Ascending aorta (tissue), 2 donors: ENCODE measurements at places on chromosomes 5 and 9. TPM values are rescaled to one million over a fixed set of nuclear protein-coding genes. Genes with fewer than 3 reads are reported as not detected.

DNA sequence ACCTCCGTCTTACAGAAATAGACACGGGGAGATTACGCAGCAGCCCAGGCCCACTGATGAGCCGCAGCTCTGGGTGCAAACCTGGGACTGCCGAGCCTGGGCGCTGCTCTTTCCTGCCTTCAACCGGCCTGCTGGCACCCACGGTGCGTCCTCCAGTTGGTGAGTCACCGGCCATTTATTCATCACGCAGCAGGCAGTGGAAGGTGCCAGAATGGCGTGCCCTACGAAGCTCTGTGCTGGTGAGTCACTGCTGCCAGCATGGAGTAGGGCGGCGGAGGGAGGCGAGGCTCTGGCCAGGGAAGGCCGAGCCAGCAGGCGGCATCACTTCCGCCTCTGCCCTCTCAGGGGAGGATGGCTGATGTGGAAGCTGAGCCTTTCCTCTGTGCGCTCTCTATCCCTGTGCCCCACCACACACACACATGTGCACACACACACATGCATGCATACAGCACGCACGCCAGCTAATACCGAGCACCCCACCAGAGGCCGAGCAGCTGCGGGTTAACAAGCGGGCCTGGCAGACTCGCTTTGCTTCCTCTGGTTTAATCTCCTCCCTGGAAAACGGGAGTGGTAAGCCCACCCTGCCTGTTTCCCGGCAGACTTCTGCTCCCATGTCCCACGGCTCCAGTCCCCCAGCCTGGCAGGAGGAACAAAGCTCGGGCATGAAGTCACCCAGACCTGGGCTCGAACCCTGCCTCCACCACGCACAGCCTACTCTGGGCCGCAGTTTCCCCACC, 39.2 kb downstream of the OLFM1 start:
- H3K27me3 ChIP-seq: no peaks in the 10 kb centered on the region
- no peak overlapping the region for H3K4me3 ChIP-seq
- no peaks in the 10 kb centered on the region for H3K4me1 ChIP-seq

GRCh38 chr5:108711898-108712297, 35.8 kb upstream of the FER start:
- no peaks in the 10 kb centered on the region for H3K27me3 ChIP-seq
- no peaks in the 10 kb centered on the region for H3K36me3 ChIP-seq
- no peak overlapping the region for H3K4me3 ChIP-seq

DNA sequence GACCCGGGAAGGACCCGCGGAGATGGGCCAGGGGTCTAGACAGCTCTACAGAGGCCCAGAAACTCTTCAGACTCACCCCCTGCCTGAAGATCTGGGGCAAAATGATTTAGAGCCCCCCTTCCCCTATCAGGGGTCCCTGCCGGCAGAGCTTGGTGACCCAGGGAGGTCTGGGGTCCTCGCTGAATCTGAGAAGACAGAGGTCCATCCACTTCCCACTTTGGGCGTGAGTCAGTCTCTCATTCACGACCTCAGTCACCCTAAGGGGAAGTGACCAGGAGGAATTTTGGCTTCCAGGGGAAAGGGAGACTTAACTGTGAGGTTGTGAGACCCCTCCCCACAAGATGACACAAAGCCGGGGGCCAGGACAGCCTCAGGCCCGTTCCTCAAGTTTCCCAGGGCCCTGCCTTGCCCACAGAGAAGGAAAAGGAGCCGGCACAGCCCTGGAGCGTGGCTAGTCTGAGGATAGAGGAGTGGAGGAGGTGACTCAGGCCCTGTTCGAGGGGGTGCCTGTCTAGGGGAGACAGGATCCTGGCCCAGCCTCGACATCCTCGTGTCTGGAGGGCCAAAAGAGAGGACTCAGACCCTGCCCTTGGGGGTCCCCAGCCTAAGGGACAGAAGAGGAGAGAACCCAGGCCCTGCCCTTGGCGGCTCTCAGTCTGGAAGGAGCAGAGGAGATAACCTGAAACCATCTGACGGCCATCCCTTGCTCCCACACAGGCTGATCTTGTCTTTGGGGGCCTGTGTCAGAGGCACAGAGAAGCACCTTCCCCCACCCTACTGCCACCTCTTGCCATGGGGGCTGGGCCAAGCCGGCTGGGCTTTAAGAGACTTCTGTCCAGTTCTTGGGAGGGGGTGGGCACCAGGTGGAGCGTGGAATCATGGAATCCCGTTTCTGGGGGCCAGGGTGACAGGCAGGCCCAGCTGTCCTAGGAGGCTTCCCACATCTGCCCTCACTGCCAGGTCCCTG, 889 bp downstream of the PDLIM4 start:
- H3K27me3 ChIP-seq: no peaks in the 10 kb centered on the region
- peak overlapping the region; percentile 81 for H3K4me3 ChIP-seq
- DNase-seq: no peak
- H3K36me3 ChIP-seq: no peaks in the 10 kb centered on the region
- H3K27ac ChIP-seq: peak overlapping the region; percentile 98

DNA sequence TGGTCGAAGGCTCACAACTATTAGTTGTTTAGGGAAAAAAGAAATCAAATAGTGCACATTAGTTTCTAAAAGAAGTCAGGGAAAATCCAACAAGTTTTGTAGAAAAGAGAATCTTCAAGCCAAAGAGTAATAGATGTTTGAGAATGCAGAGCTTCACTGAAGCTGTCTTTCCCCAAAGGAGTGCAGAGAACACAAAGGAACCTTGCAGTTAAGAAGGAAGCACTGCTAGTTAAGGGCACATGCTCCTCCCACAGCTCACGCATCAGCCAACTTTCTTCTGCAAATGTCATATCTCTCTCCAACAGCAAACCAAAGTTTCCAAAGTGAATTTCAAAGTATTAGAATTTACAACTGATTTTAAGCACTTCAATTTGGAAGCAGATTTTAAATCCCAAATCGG, 116.4 kb upstream of the FST start:
- DNase-seq: no peak
- H3K4me3 ChIP-seq: no peak overlapping the region
- H3K27ac ChIP-seq: no peak overlapping the region
- H3K4me1 ChIP-seq: peaks cover 20% of the 10 kb centered on the region
- no peaks in the 10 kb centered on the region for H3K36me3 ChIP-seq

- H3K4me1 ChIP-seq: no peaks in the 10 kb centered on the region
- no peaks in the 10 kb centered on the region for H3K36me3 ChIP-seq
- no peak overlapping the region for H3K27ac ChIP-seq
- no peaks in the 10 kb centered on the region for H3K27me3 ChIP-seq
- DNase-seq: no peak
- H3K4me3 ChIP-seq: no peak overlapping the region
Observed at GRCh38 chr5:167923396-167923795, 368.0 kb upstream of the WWC1 start.

GRCh38 chr5:163347671-163348070, 89.7 kb upstream of the CCNG1 start:
- DNase-seq: no peak
- no peak overlapping the region for H3K27ac ChIP-seq
- H3K4me1 ChIP-seq: no peaks in the 10 kb centered on the region
- no peaks in the 10 kb centered on the region for H3K27me3 ChIP-seq
- no peak overlapping the region for H3K4me3 ChIP-seq
- H3K36me3 ChIP-seq: no peaks in the 10 kb centered on the region

DNA sequence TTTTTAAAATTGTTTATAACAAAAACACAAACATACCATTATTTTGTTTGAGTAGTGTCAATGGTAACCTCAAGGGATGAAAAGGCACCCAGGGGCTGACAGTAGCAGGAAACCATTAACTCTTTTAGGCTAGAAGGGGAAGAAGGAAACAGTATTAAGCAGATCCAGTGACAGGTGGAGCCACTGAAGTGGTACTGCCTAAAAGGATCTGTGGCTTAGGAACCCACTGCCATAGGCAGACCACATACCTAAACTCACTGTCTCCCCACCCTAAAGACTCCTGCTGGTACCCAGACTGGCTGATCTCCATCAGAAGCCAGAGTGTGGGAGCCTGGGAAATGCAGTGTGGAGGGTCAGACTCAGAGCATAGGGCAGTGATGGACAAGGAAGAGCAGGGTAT, 13.5 kb downstream of the RLN1 start:
- no peaks in the 10 kb centered on the region for H3K4me1 ChIP-seq
- no peak for DNase-seq
- H3K4me3 ChIP-seq: no peak overlapping the region
- no peaks in the 10 kb centered on the region for H3K36me3 ChIP-seq
- no peak overlapping the region for H3K27ac ChIP-seq

- H3K4me3 ChIP-seq: no peak overlapping the region
- H3K27me3 ChIP-seq: peaks cover 5% of the 10 kb centered on the region
- DNase-seq: no peak
- no peaks in the 10 kb centered on the region for H3K36me3 ChIP-seq
- no peak overlapping the region for H3K27ac ChIP-seq
Observed at GRCh38 chr5:146334074-146334533, 4.5 kb upstream of the POU4F3 start.

Gene SLC36A3
- total RNA-seq: not detected
